ENCODE measurements at places on chromosomes 6 and 20. TPM values are rescaled to one million over a fixed set of nuclear protein-coding genes. Genes with fewer than 3 reads are reported as not detected.

The C6orf118 gene
- not detected for total RNA-seq

DNA sequence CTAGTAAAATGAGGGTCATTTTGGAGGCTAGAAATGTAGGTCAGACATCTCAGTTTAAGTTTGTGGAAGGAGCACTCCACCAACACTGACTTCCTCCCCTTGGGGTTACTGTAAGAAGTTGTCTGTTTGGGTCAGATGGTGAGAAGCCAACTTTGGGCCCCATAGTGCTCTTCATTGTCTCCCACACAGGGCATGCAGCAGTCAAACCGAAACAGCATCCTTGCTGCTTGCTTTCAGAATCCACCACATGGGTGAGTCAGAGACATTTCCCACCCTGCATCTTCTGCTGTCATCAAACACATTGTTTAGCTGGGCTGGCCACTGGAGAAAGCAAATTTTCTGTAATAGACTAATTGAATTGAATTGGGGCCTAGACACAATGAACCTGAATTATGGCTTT lies 16.8 kb downstream of the IL17F start:
- no peak for DNase-seq

- DNase-seq: no peak
Measured at GRCh38 chr6:10414756-10415616, at the start of gene TFAP2A. Gene TFAP2A, minus strand, starts transcription at chr6:10415074. Its CDS starts 83 bp downstream, at chr6:10414991.

DNA sequence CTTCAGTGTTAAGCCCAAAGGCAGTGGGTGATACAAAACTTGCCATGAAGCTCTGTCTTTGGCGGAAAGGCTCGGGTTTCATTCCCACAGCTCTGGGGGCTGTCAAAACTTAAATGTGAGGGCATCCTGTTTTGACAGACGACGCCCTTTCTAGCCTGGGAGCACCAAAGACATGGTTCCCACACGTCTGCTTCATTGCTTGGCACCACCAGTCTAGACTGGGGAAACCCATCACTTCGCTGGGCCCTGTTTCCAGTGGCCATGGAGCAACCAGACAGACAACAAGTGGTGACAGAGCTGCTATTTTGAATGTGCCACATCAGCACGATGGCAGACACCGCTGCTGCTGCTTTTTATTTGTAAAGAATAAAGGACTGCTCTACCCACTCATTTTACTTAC lies 127.5 kb downstream of the SASH1 start:
- DNase-seq: no peak

DNA sequence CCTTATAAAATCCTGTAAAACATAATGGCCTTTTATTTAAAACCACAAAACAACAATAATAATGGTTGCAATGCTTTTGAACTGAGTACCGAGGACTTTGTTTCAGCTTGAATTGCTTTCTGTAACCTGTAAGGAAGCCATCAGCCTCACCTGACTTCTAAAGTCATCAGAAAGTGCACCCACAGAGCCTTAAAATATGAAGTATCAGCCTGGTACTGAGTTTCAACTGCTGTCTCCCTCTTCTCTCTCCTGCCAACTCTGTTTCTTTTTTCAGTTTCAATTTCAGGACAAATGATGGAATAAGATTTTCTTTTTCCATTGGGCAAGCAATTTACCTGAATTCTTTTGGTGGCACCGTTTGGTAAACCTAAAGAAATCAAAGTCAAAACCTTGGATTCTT lies 119.4 kb downstream of the PHACTR1 start:
- DNase-seq: no peak

The ADTRP gene
- total RNA-seq: 0.12 TPM

The TMC2 gene
- total RNA-seq: not detected

DNA sequence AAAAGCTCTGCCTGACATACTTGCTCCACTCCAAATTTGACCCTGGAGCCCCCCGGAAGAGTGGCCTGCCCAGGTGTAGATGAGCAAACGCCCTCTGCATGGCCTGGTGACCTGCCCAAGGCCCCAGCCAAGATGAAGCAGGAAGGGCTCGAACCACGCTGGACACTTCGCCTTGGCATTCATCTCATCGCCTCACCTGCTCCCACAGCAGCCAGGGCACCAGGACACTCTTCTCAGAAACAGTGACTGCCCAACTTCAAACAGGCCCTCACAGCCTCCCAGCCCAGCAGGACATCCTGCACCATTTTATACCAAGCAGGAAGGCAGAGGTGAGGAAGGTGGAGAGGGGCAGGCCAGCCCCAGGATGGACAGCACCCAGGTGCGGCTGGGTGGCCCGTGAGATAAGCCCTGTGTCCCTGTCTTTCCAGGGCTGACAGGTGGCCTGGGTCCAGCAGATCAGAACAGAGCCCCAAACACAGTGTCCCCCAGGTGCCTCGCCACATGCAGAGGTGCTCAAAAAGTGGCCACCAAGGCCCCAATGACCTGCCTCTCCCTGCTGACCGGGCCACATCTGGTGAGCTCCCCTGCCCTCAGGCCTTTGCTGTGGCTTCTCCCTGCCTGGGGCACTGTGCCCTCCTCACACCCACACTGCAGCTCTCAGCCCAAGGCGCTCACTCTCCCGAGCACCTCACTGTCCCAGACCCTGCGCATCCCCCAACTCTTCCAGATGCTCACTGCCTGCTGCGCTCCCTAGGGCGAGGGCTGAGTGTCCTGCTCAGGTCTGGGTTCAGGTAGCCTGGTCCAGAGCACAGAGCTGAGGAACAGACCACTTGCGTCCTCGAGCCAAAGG lies 7.2 kb downstream of the ACSS1 start:
- no peak for DNase-seq

The SLC17A3 gene
- not detected for total RNA-seq

Data from epithelial cell of proximal tubule (primary cell).